Adrenal gland (tissue), 19 donors: ENCODE measurements at places on chromosomes 3 and 15.
A peak's percentile ranks its signal among the peaks of the same experiment; 100 is the strongest.

DNA sequence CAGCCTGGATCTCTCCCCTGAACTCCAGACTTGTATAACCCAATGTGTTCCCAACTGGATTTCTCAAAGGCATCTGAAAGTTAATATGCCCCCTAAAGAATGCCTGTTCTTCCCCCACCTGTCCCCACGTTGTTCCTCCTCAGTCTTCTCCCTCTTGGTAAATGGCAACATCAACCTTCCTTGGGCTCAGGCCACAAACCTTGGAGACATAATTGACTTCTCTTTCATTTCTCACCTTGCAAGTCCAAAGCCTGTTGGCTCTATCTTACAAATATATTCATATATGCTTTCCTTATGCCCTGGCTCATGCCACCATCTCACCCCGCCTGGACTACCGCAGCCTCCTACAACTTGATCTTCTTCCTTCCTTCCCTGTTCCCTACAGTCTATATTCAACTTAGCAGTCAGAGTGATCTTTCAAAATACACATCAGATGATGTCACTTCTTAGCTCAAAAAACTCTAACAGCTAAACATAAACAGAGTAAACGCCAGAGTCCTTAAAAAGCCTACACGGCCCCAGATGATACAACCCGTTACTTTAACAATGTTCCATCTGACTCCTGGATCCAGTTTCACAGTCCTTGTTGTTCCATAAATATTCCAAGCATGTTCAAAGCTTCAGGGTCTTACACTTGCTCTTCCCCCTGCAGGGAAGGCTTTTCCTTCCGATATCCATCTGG lies 66.2 kb downstream of the ETV5 start:
- H3K4me3 ChIP-seq: no peak overlapping the region
- H3K4me1 ChIP-seq: no peaks in the 10 kb centered on the region
- H3K36me3 ChIP-seq: no peaks in the 10 kb centered on the region

DNA sequence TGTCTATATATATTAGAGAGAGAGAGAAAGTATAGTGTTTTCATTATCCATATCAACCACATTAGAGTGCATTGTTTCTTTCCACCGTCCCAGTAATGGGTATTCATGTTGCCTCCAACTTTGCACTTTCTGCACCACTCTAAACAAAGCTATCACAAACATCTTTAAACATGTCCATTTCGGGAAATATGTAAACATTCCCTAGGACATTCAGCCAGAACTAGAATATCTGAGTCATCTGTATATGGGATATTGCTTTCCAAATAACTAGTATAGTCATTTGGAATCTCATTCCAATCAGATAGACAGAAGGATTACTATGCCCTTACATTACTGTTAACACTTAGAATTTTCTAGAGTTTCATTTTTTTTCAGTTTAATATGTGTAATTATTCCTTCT lies 914.9 kb upstream of the EPHA6 start:
- H3K4me3 ChIP-seq: no peak overlapping the region
- H3K4me1 ChIP-seq: no peaks in the 10 kb centered on the region
- DNase-seq: no peak
- no peaks in the 10 kb centered on the region for H3K27me3 ChIP-seq

DNA sequence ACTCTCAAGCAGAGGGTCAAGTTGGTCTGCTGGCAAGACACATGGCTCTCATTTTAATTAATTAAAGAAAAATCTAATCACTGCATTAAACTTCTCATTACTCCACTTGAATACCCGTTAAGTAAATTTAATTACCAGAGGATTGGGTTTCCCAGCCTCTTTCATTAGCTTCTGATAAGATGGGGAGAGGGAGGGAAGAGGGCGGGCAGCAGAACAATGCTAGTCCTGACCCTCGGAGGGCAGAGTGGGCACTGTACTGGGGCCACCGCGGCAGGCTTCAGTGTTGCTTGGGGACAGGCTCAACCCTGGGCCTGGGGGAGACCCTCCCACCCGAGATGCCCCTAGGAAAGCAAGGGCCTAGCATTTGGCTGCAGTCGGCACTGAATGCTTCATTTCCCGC lies 55.6 kb upstream of the LINGO1 start:
- H3K27ac ChIP-seq: no peak overlapping the region
- peaks cover 7% of the 10 kb centered on the region for H3K27me3 ChIP-seq
- no peaks in the 10 kb centered on the region for H3K36me3 ChIP-seq
- no peak for DNase-seq
- no peak overlapping the region for H3K4me3 ChIP-seq
- no peaks in the 10 kb centered on the region for H3K4me1 ChIP-seq

GRCh38 chr15:45884755-45885445 lies 250.1 kb downstream of the SQOR start:
- DNase-seq: no peak
- H3K27ac ChIP-seq: no peak overlapping the region
- no peak overlapping the region for H3K4me3 ChIP-seq

GRCh38 chr15:95401587-95401986 lies 928.9 kb upstream of the NR2F2 start:
- H3K4me1 ChIP-seq: no peaks in the 10 kb centered on the region
- no peak overlapping the region for H3K4me3 ChIP-seq
- no peaks in the 10 kb centered on the region for H3K36me3 ChIP-seq
- no peak overlapping the region for H3K27ac ChIP-seq

- H3K4me1 ChIP-seq: peaks cover 21% of the 10 kb centered on the region
- H3K27me3 ChIP-seq: no peaks in the 10 kb centered on the region
- peak; percentile 60 for DNase-seq
- H3K27ac ChIP-seq: no peak overlapping the region
Measured at GRCh38 chr3:123344175-123344906, 104.5 kb downstream of the ADCY5 start.

DNA sequence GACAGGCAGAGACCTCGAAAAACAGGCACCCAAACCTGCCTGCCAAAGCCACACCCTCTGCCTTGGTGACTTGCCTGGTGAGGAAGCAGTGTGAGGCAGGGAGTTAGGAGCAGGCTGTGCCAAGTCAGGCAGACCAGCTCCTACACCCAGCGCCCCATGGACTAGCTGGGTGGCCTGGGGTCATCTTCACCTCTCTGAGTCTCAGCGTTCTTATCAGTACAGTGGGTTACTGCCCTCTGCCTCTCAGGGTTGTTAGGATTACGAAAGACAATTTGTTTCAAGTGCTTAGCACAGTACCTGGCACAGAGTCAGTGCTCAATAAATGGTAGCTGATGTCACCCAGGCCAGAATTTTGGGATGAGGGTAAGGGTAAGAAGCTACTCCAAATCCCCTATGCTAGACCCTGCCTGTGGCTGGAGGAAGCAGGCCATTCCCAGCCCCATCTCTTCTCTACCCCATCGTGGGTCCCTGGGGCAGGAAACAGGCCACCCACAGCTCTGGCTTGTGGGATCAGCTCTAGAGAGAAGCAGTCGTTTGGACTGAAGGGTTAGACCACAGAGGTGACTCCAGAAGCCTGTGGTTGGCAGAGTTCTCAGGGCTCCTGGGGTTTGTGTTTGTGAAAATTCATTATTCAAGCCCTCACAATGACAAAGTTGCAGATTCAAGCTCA lies 10.1 kb downstream of the SLC51B start:
- no peak overlapping the region for H3K4me3 ChIP-seq
- no peaks in the 10 kb centered on the region for H3K4me1 ChIP-seq
- H3K27me3 ChIP-seq: no peaks in the 10 kb centered on the region
- no peak for DNase-seq
- no peaks in the 10 kb centered on the region for H3K36me3 ChIP-seq

GRCh38 chr3:66398228-66399025 lies 102.4 kb downstream of the LRIG1 start:
- no peaks in the 10 kb centered on the region for H3K27me3 ChIP-seq
- DNase-seq: no peak
- no peak overlapping the region for H3K27ac ChIP-seq

- H3K27me3 ChIP-seq: peaks cover 12% of the 10 kb centered on the region
- no peak overlapping the region for H3K4me3 ChIP-seq
Measured at GRCh38 chr15:78565951-78566774, 843 bp downstream of the CHRNA5 start.

- peaks cover 3% of the 10 kb centered on the region for H3K36me3 ChIP-seq
- H3K27ac ChIP-seq: no peak overlapping the region
- no peaks in the 10 kb centered on the region for H3K27me3 ChIP-seq
- DNase-seq: no peak
- H3K4me1 ChIP-seq: no peaks in the 10 kb centered on the region
Measured at GRCh38 chr3:13368834-13369233, 51.3 kb downstream of the NUP210 start.

- H3K27ac ChIP-seq: no peak overlapping the region
- no peaks in the 10 kb centered on the region for H3K27me3 ChIP-seq
- DNase-seq: no peak
- H3K4me1 ChIP-seq: no peaks in the 10 kb centered on the region
- no peak overlapping the region for H3K4me3 ChIP-seq
Measured at GRCh38 chr15:63947228-63947627, 99.1 kb downstream of the DAPK2 start.

GRCh38 chr3:33417066-33417673 lies 23.0 kb downstream of the UBP1 start:
- no peaks in the 10 kb centered on the region for H3K4me1 ChIP-seq
- H3K27ac ChIP-seq: no peak overlapping the region
- H3K36me3 ChIP-seq: peaks cover 7% of the 10 kb centered on the region
- DNase-seq: no peak
- H3K4me3 ChIP-seq: no peak overlapping the region
- no peaks in the 10 kb centered on the region for H3K27me3 ChIP-seq

DNA sequence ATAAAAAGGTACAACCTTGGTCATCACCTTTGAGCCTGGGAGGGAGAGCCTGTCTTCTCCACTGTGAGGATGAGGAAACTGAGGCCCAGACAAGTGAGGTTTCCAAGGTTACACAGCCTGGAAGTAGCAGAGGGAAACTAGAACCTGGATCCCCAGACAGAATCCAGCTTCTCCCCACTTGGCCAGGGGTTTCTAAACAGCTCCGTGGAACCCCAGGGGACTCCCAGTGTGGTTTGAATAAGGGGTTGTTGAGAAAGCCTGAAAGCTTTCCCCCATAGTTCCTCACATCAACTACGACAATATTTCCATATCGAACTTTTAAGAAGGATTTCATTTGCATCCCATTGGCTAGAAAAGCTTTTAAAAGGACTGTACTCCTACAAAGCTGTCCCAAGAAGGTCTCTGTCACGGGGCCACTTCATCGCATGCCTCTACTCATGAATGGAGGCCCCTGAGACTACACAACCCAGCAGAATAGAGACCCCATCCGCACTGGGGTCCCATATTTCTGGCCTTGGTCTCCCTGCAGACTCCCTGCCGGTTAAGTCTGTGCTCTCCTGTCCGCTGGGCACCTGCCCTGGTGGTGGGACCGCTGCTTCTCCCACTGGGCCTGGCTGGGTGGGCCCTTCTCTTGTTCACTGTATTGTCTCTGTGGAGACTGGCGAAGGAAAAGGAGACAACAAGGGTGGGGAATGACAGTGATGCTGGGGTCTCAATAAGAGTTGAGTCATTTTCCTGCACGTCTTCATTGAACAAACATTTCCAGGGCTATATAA lies 178.5 kb downstream of the SMAD6 start:
- H3K36me3 ChIP-seq: no peaks in the 10 kb centered on the region
- H3K27ac ChIP-seq: no peak overlapping the region
- no peak overlapping the region for H3K4me3 ChIP-seq
- DNase-seq: no peak
- H3K4me1 ChIP-seq: peaks cover 8% of the 10 kb centered on the region

DNA sequence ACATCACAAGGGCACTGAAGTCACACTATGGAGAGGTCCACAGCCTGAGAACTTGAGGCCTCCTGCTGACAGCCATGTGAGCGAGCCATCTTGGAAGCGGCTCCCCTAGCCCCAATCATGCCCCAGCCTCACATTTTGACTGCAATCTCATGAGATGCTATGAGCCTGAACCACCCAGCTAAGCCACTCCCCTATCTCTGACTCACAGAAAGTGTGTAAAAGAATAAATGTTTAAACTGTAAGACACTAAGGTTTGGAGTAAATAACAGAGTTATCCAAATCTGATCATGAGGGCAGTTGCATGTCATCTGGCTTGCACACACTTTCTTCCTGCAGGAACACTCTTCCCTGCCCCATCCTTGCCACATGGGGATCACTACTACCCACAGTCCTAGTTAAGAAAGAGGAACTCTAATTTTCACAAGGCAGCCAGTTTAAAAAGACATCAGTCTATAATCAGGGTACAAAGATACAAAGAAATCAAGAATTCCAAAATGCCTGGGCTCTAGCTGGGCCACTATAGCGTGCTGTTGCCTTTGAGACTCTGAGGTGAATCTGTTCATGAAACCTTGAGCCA lies 494.2 kb downstream of the FOXP1 start:
- no peak overlapping the region for H3K27ac ChIP-seq
- no peaks in the 10 kb centered on the region for H3K27me3 ChIP-seq
- no peaks in the 10 kb centered on the region for H3K36me3 ChIP-seq
- no peaks in the 10 kb centered on the region for H3K4me1 ChIP-seq
- H3K4me3 ChIP-seq: no peak overlapping the region
- no peak for DNase-seq
